ENCODE measurements at places on chromosomes 1 and 21. TPM values are rescaled to one million over a fixed set of nuclear protein-coding genes. Genes with fewer than 3 reads are reported as not detected.

The MMP23B gene
- 0.73 TPM for total RNA-seq

The KIF17 gene
- total RNA-seq: not detected

The CD5L gene
- total RNA-seq: not detected

The UBE2U gene
- total RNA-seq: not detected

The TMEM50A gene
- 78.8 TPM for total RNA-seq

The FCAMR gene
- total RNA-seq: not detected

The HMGCS2 gene
- total RNA-seq: not detected

The TNFRSF1B gene
- total RNA-seq: 21.7 TPM

The PYHIN1 gene
- total RNA-seq: 0.20 TPM

The ARHGAP30 gene
- total RNA-seq: not detected

The SH2D1B gene
- under 0.01 TPM for total RNA-seq

The POU3F1 gene
- under 0.01 TPM for total RNA-seq

The PLCH2 gene
- 0.20 TPM for total RNA-seq

The THEM5 gene
- total RNA-seq: not detected

The TFAP2E gene
- 0.20 TPM for total RNA-seq

The TMEM54 gene
- 31.2 TPM for total RNA-seq

The TGFB2 gene
- 0.78 TPM for total RNA-seq

The AKR7A3 gene
- total RNA-seq: 1.4 TPM

The OR14K1 gene
- not detected for total RNA-seq

The BRINP3 gene
- total RNA-seq: under 0.01 TPM

The ABCA4 gene
- under 0.01 TPM for total RNA-seq

The MYBPHL gene
- total RNA-seq: not detected

The BNIPL gene
- total RNA-seq: 0.37 TPM

The MYCL gene
- 0.37 TPM for total RNA-seq

The TRIM58 gene
- total RNA-seq: 4.0 TPM

The KRTAP12-1 gene
- not detected for total RNA-seq

The NBPF10 gene
- 4.3 TPM for total RNA-seq

The POGK gene
- 23.1 TPM for total RNA-seq

The TRAF3IP3 gene
- total RNA-seq: not detected

The ZFP69B gene
- total RNA-seq: 2.9 TPM

The LGR6 gene
- total RNA-seq: not detected

The SPRR2G gene
- not detected for total RNA-seq

The MAB21L3 gene
- under 0.01 TPM for total RNA-seq

The F13B gene
- not detected for total RNA-seq

The TEDDM1 gene
- not detected for total RNA-seq

The SLC35F3 gene
- total RNA-seq: not detected

The PDC gene
- total RNA-seq: 0.20 TPM

The GPR25 gene
- total RNA-seq: not detected

The CDC73 gene
- 15.4 TPM for total RNA-seq

The KRTAP12-2 gene
- total RNA-seq: not detected
